ENCODE measurements at places on chromosomes 2 and 18. TPM values are rescaled to one million over a fixed set of nuclear protein-coding genes. Genes with fewer than 3 reads are reported as not detected.

The ST6GAL2 gene
- not detected for total RNA-seq

GRCh38 chr2:231632559-231633142 lies 40.0 kb downstream of the TEX44 start:
- no peaks in the 10 kb centered on the region for H3K27me3 ChIP-seq
- no peak overlapping the region for H3K27ac ChIP-seq
- H3K4me1 ChIP-seq = no peaks in the 10 kb centered on the region

DNA sequence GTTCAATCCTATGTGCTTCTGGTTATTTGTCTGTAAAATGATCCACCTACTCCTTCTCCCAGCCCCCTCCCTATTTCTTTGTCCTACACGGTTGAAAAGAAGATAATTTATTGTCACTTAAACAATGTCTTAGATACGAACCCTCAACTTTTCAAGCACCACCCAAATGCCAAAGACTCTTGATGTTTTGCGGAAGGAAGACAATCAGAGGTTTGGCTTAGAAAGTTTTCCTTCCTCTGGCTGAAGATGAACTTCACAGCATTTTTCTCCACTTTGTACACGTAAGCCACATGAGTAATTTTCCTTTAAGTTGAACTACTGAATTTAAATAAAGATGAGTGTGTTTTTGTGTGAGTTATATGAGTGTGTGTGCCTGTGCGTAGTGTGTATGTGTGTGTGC lies 25.5 kb upstream of the SLC8A1 start:
- DNase-seq = no peak
- no peak overlapping the region for H3K27ac ChIP-seq
- H3K4me3 ChIP-seq = no peak overlapping the region
- no peaks in the 10 kb centered on the region for H3K4me1 ChIP-seq

GRCh38 chr2:136319237-136319636 lies 201.3 kb upstream of the CXCR4 start:
- no peaks in the 10 kb centered on the region for H3K27me3 ChIP-seq
- no peak overlapping the region for H3K4me3 ChIP-seq
- no peak for DNase-seq
